ENCODE measurements at places on chromosomes 3 and 15.

GRCh38 chr3:4581920-4582611 is 88.9 kb downstream of the ITPR1 start:
- DNase-seq = no peak

DNA sequence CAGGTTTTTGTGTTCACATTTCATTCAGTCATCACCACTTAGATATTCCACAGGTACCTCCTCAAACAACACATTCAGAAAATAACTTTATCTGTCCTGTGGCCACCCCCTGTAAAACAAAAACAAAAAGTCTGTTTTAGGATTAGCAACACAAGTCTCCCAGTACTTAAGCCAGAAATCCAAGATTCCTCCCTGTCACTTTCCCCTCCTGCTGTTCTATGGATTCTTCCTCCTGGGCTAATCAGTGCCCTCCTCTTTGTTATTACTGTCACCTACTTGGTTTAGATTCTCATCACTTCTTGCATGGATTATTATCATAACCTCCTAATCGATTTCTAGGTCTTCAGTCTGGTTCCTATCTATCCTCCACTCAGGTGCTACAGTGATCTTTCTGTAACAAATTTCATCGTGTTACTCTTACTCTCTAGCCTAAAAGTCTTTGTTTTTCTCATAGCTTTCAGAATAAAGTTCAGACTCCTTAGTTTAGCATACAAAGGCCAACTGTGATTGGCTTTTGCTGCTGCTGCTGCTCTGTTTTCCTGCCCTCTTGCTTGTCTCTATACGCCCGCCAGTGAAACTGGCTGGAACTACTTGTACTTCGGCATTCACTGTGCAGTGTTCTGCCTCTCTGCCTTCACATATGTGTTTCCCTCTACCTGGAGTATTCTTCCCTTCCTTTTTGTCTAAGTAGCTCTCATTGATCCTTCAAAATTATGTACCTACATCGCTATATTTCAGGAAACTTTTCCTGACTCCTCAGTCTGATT is 32.2 kb downstream of the PPP2R3A start:
- no peak for DNase-seq

- DNase-seq = no peak
These were observed 1.3 kb downstream of the FAM43A start for GRCh38 chr3:194686816-194687637.

DNA sequence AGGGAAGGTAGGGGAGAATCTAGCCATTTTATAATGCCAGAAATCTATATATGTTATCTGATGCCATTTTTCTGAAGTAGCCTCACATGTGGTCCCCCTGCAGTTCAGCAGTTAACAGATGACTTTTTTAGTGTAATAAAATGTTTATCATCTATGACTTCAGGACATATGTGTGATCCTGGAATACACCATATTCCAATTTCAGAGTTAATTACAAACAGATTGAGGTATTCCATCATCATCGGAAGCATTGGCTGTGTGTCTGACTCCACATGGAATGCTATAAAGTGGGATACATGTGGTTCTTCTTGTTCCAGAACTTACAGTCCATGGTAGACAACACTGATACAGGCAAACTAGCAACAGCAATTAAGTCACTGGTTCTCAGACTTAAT is 45.9 kb upstream of the LIMD1 start:
- DNase-seq = no peak

GRCh38 chr3:157290766-157291165 is 130.8 kb upstream of the CCNL1 start:
- no peak for DNase-seq

DNA sequence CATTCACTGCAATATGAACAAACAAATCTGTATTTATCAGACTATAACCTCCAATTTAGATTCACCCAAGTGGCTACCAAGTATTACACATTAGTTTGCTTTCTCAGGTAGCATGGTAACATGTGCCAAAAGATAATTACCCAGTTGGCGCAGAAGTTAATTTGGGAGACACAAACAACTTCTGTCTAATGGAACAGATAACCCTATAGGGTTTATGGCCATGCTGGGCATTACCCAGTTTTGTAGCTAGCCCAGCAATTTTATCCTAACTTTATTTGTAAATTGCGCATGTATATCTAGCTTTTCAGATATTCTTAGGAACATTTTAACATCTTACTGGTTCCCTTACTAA is 780 bp downstream of the RPL22L1 start:
- DNase-seq = no peak

GRCh38 chr3:80770106-80771074 is 991.1 kb downstream of the GBE1 start:
- no peak for DNase-seq

DNA sequence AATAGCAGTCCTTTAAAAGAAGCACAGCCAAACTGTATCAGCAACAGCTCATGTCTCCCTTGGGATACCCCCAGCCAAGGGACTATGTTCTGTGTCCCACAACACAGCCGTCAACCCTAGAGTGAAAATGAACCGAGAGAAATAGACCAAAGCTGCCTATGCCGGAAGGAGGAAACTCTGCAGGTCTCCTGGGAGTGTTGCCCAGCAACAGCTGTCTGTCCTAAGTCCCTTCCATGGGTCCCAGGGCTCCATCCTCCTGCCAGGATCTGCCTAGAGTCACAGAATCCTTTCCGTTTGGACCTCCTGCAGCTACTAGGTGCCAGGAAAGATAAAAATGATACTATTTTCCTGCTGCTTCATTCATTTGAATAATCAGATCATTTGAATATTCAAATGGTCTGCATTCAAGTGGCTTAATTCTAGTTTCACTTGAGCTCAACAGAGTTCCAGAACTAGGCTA is 53.1 kb downstream of the TRANK1 start:
- no peak for DNase-seq

DNA sequence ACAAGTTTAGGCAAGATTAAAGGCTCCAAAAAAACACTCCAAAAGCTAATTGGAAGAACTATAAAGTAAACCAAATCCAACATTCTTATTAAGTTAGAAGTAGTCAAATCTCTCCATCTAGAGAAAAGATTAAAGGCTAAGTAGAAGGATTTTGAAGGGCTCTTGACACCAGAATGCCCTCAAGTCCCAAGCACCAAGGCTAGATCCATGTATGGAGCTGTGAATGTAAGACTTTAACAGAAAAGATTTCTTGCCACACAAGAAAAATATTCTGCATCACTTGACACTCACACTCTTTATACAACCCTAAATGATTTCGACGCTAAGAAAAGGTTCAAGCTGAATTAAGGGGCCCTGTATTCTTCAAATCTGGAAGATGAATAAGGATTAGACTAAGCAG is 345.2 kb downstream of the VGLL3 start:
- no peak for DNase-seq

GRCh38 chr3:1552831-1553230 is 460.0 kb downstream of the CNTN6 start:
- no peak for DNase-seq

DNA sequence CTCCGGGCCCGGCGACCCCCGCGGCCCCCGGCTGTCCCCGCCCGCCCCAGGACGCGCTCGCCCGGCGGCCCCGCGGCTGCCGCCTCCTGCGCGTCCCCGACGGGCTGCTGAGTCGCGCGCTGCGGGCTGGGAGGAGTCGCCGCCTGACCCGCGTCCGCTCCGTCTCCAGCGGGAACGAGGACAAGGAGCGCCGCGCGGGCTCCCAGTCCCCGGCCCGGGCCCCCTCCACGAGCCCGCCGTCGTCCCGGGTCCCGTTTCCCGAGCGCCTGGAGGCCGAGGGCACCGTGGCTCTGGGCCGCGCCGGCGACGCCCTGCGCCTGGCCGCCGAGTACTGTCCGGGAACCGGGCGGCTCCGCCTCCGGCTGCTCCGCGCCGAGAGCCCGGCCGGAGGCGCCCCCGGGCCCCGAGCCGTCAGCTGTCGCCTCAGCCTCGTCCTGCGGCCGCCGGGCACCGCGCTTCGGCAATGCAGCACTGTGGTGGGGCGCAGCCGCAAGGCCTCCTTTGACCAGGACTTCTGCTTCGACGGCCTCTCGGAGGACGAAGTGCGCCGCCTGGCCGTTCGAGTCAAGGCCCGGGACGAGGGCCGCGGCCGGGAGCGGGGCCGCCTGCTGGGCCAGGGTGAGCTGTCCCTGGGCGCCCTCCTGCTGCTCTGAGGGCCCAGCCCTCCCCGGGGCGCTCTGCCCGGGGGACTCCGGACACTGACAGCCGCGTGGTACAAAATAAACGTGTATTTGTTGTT is 1.5 kb downstream of the C2CD4A start:
- DNase-seq = peak; percentile 34

GRCh38 chr15:61057376-61057775 is 171.7 kb downstream of the RORA start:
- DNase-seq = no peak

GRCh38 chr3:184448321-184449160 is 68.7 kb downstream of the CHRD start:
- no peak for DNase-seq

- DNase-seq = no peak
These were observed 356.7 kb upstream of the UMPS start for GRCh38 chr3:124373524-124373923.

DNA sequence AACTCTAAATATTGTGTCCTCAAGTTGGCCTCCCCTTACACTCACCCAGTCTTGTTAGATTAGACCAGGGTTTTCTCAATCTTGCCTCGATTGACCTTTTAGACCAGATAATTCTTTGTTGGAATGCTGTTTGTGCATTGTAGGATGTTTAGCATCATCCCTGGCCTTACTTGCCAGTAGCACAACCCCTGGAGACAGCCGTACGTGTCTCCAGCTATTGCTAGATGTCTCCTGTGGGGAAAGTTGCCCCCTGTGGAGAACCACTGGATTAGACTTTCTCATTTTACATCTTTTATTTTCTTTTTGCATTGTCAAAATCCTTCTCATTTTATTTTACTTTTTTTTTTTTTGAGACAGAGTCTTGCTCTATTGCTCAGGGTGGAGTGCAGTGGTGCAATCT is 2.2 kb downstream of the WDR6 start:
- DNase-seq = no peak

DNA sequence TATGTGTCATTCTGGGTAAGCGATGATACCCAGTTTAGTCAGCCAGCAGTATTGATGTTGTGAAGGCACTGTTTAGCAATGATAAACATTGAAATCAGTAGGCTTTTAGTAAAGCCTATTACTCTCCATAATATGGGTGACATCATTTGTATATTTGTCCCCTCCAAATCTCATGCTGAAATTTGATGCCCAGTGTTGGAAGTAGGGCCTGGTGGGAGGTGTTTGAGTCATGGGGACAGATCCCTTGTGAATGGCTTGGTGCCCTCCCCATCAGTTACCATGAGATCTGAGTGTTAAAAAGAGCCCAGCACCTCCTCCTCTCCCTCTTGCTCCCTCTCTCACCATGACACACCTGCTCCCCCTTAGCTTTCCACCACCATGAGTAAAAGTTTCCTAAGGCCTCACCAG is 31.4 kb upstream of the FAN1 start:
- DNase-seq = no peak

GRCh38 chr3:151869181-151869580 is 4.3 kb upstream of the SUCNR1 start:
- DNase-seq = no peak

GRCh38 chr3:109187390-109187789 is 50.9 kb downstream of the C3orf85 start:
- no peak for DNase-seq

- no peak for DNase-seq
These were observed 20.3 kb downstream of the LRCH3 start for GRCh38 chr3:197811343-197811742.

GRCh38 chr3:46921041-46921440 is 43.5 kb downstream of the PTH1R start:
- no peak for DNase-seq

DNA sequence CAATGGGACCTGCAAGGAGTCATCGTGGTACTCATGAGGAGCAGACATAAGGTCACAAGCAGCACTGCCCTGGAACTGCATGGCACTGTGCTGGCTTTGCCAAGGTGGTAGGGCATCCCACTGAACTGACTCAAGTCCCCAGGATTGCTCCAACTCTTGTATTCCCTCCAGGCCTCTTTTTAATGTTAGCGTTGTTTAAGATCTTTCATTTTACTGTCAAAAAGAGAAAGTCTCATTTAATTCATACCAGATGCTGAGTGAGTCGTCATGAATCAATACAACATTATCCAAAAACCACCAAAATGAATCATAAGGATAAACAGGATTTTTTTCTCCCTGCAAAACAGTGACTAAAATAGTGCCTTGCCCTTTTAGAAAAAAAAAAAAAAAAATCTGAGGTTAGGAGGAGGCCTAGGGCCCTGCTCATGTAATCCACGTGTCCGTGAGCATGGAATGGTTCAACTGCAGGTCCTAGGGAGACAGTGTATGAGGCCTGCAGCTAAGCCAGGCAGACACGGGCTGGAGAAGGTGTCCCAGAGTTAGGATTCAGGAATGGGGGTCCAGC is 36.7 kb upstream of the BLM start:
- DNase-seq = no peak

GRCh38 chr3:197399486-197399885 is 101.1 kb upstream of the DLG1 start:
- DNase-seq = no peak

GRCh38 chr3:161890147-161890625 is 393.6 kb downstream of the OTOL1 start:
- DNase-seq = peak; percentile 18

- no peak for DNase-seq
These were observed 34.1 kb downstream of the DHX36 start for GRCh38 chr3:154290187-154290586.

GRCh38 chr3:187736418-187736871 is 8.8 kb downstream of the BCL6 start:
- DNase-seq = no peak

- DNase-seq = no peak
These were observed 184.0 kb upstream of the CNTN6 start for GRCh38 chr3:908839-909238.

DNA sequence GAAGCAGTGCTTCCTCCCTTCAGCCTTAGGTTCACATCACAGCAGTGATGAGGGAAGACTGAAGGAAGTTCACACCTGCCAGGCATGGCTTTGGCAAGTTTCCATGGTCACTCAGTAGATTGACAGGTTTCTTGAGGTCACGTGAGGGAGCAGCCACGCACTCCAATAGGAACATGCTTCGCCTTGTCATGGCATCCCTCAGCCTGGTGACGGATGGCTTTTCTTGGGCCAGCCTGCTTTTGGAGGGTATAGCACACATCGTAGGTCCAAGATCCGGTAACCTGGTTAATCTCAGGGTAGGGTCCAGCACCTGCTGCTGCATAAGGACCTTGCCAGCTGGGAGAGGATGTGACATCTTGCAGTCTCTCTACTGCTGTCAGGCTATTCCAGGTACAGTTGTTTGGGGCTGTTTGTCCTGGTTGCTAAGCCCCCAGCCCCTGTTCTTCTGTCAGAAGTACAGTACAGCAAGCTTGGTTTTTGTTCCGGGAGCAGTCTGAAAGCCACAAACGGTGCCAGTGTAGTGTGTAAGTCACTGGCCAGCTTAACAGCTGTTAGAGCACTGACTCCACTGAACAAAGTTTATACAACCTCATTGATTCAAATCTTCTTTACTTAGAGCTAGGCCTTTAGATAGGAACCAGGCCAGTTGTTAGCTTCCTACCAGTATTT is 42.3 kb downstream of the PSMD6 start:
- no peak for DNase-seq

- DNase-seq = no peak
These were observed 928.9 kb upstream of the NR2F2 start for GRCh38 chr15:95401587-95401986.
